ENCODE measurements at places on chromosomes 16 and 17. TPM values are rescaled to one million over a fixed set of nuclear protein-coding genes. Genes with fewer than 3 reads are reported as not detected.

- no peak for DNase-seq
Observed at GRCh38 chr17:72124438-72124775, 3.6 kb downstream of the SOX9 start.

Gene HCRT
- total RNA-seq: not detected

GRCh38 chr16:38941-39892 lies 14.2 kb downstream of the POLR3K start:
- no peak for DNase-seq

Gene CRHR1
- not detected for total RNA-seq

All from MG63 (cell line).